ENCODE measurements at places on chromosomes 6 and 20. TPM values are rescaled to one million over a fixed set of nuclear protein-coding genes. Genes with fewer than 3 reads are reported as not detected.

DNA sequence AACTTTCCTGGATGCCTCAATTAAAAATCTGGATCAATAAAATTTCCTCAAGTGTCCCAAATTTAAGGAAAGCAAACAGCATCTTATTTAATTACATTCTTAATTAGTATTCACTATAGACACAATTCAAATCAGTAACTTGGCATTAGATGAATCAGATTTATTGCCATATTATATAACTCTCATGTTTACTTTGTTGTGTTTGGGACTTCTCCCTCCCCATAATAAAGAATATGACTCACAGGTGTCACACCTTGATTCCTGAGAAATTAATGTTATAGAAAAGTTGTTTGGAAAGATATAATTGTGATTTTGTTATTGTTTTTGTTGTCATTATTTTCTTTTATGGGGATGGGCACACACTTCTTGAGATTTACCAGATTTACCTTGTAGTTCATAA, 18.4 kb downstream of the EYA4 start:
- no peak for DNase-seq

- peak; percentile 94 for DNase-seq
These were observed 24.8 kb upstream of the SPDEF start for GRCh38 chr6:34580707-34581560.

- no peak for DNase-seq
These were observed 29.1 kb downstream of the ZDHHC14 start for GRCh38 chr6:157410045-157410444.

Gene PXDC1
- total RNA-seq, result 21.0 TPM

DNA sequence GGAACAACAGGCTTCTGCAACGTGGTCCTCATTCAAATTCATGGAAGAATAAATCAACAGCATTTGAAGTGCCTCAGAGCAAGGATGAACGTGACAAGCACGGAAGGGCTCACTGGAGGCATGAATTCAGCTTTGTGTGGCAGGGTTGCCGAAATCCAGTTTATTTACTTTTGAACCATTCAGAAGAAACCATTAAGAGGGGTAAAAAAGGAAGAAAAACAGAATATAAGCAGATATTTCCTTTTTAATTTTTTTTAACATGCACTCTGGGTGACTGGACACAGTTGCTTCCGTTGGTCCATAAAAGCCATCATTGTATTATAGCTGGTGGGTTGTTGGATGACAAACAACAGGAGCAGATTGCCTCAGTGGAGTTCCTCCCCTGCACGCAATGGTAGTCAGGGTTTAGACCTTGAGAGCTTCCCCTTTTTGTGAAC, 17.3 kb upstream of the SNRPB2 start:
- DNase-seq, result no peak

Gene TULP1
- 2.6 TPM for total RNA-seq

DNA sequence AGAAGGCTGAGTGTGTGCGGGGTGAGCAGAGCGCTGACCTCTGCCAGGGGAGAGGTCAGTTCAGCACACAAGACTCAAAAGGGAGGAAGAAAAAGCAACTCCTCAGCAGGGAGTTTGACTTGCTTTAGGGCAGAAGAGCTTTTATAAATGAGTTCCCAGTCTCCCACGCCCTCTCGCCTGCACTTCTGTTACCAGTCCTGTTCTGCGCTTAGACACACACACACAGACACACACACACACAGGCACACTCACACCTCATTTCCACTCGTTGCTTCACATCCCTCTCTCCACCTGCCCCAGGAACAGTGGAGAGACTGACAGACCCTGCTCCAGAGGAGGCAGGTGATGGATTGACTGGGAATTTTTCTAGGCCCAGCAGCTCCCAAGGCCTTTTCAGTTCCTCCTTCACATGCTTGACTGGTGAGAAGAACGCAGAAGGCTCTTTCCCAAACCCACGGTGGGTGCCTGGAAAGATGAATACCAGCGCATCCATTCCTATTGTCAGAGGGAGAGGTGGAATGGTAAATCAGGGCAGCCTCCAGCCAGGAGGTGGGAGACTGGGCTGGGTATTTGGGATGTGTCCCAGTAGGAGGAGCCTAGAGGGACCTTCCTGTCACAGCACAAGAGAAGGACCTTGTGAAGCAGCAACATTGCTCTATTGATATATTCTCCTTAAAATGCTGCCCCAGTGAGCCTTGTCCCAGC, 43.7 kb downstream of the JAG1 start:
- no peak for DNase-seq

Gene PDE10A
- 6.2 TPM for total RNA-seq

Gene TGM2
- 476 TPM for total RNA-seq

GRCh38 chr20:2473516-2473915, 2.9 kb upstream of the SNRPB start:
- DNase-seq, result no peak

GRCh38 chr20:51275181-51275580, 252.3 kb upstream of the KCNG1 start:
- DNase-seq, result no peak

GRCh38 chr6:10101551-10102252, 313.2 kb downstream of the TFAP2A start:
- DNase-seq, result no peak

GRCh38 chr20:51450221-51450712, 92.3 kb downstream of the NFATC2 start:
- no peak for DNase-seq

DNA sequence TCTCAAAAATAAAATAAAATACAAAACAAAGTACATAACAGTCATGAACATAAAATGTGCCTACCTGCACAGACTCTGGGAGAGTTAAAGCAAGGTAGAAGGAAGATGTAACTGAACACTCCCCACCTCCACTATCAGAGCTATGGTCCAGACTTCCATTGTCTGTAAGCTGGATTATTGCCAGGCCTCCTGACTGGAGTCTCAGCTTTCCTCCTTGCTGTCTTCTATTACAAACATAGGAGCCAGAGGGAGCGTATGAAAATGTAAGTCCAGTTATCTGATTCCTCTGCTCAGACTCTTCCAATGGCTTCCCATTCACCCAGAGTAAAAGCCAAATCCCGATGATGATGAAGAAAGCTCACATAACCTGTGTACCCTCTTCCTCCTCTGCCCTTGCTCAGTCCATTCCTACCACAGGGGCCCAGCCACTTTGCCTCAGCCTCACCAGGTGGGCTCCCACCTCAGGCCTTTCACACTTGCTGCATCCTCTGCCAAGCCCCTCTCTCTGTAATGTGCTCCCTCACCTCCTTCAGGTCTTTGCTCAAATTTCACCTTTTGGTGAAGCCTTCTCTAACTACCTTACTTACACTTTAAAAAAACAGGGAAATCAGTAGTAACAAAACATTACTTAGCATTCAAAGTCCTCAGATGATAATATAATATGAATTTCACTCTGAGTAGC, 194.1 kb downstream of the RIMS1 start:
- DNase-seq, result no peak

Gene BTNL2
- total RNA-seq, result not detected

GRCh38 chr6:114033606-114034005, 62.7 kb upstream of the HDAC2 start:
- no peak for DNase-seq

DNA sequence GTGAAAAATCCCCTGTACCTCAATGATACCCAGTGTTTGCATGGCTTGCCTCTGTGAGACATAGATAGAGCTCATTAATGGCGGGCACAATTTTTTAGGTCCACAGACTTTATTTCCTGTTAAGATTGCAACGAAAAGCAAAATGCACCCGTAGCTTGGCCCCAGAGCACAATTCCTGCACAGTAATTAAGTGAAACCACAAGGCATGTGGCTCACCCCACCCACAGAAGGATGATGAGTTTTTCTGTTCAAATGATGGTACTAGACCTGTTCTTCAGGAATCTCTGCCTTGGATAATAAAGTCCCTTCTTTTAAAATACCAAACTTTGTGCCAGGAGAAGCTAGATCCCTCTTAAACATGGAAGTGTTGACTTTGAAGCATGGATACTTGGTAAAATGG, 738.1 kb downstream of the QKI start:
- DNase-seq, result no peak

Gene DUSP22
- 51.1 TPM for total RNA-seq

GRCh38 chr6:104896914-104897313, 37.2 kb upstream of the HACE1 start:
- DNase-seq, result no peak

GRCh38 chr6:13461307-13461706, 26.1 kb downstream of the GFOD1 start:
- DNase-seq, result peak; percentile 80

Gene TOMM6
- 43.5 TPM for total RNA-seq

GRCh38 chr6:111926731-111927302, 53.6 kb upstream of the FYN start:
- DNase-seq, result no peak

Gene SLC32A1
- not detected for total RNA-seq

Gene TNNC2
- total RNA-seq, result 0.54 TPM

- DNase-seq, result no peak
These were observed 77.0 kb downstream of the TBX18 start for GRCh38 chr6:84687431-84687830.

Gene COL21A1
- total RNA-seq, result 7.3 TPM

Gene BPIFA1
- 59.6 TPM for total RNA-seq

Gene DHX16
- total RNA-seq, result 28.7 TPM

- DNase-seq, result no peak
These were observed 9.2 kb downstream of the ASF1A start for GRCh38 chr6:118903138-118903537.

Gene BPIFB4
- not detected for total RNA-seq

DNA sequence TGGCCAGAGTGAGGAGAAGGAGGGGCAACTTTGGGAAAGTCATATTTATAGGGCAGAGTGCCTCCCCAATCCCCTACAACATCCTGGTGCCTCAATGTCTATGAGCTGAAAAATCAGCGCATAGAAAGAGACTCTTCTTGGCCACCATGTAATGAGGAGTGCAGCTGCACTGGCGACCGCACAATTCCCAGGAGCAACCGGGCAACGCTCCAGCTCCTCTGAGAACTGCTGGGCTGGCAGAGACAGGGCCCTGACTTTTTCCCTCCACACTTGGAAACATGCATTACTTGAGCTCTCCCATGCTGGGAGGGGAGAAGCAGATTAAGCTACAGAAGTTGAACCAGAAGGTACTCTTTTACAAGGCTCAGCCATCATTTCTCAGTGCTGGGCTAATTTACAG, 31.4 kb upstream of the MARCKS start:
- peak; percentile 96 for DNase-seq

GRCh38 chr6:37060195-37060559, 54.7 kb downstream of the FGD2 start:
- DNase-seq, result no peak

DNA sequence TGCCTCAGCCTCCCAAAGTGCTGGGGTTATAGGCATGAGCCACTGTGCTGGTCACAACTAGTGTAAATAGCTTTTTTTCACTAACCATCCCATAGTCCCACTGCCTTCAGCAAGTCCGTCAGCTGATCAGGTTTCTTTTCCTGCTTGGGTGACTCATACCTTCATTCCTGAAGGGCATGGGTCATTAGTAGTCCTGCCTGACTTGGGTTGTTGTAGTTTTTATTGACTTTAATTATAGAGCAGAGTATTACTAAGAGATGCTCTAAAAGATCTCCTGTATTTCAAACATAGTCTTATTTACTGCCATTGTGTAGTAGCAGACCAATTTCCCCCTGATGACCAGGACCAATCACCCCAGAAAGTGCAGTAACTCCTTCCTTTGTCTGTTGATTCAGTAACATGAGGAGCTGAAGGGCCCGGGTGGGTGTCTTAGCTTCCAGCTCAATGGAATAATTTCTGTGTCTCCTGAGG, 25.8 kb downstream of the HLA-C start:
- DNase-seq, result no peak

- DNase-seq, result peak; percentile 93
These were observed 25.1 kb downstream of the NEDD9 start for GRCh38 chr6:11207199-11207968.

GRCh38 chr6:17497535-17498095, 102.5 kb upstream of the FAM8A1 start:
- no peak for DNase-seq

Gene RTEL1
- 45.8 TPM for total RNA-seq

Gene LY6G6D
- total RNA-seq, result not detected
